ENCODE measurements at places on chromosomes 1 and 21. TPM values are rescaled to one million over a fixed set of nuclear protein-coding genes. Genes with fewer than 3 reads are reported as not detected.

The ANP32E gene
- 114 TPM for total RNA-seq

The TNFRSF1B gene
- 2.9 TPM for total RNA-seq

The FBXO2 gene
- total RNA-seq: 55.5 TPM

The MATN1 gene
- 0.28 TPM for total RNA-seq

The NCDN gene
- total RNA-seq: 36.5 TPM

DNA sequence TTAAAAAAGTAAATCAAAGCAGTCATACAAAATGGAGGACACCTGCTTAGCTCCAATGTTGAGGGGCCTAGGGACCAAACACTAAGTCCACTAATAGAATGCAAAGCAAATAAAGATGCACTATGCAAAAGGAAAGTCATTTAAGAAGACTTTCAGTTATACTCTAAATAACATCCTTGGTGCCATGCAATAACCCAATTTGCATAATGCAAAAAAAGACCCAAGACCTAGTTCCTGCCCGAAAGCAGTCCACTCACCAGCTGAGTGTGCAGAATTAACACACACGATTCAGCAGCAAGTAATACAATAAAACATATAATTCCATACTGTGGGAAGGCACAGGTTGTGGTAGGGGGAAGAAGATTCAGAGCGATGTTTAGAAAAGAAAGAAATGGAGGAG lies 101.8 kb downstream of the TGFBR3 start:
- H3K27ac ChIP-seq: no peak overlapping the region
- no peak overlapping the region for H3K4me3 ChIP-seq
- H3K27me3 ChIP-seq: no peaks in the 10 kb centered on the region
- H3K4me1 ChIP-seq: peaks cover 1% of the 10 kb centered on the region
- DNase-seq: no peak

DNA sequence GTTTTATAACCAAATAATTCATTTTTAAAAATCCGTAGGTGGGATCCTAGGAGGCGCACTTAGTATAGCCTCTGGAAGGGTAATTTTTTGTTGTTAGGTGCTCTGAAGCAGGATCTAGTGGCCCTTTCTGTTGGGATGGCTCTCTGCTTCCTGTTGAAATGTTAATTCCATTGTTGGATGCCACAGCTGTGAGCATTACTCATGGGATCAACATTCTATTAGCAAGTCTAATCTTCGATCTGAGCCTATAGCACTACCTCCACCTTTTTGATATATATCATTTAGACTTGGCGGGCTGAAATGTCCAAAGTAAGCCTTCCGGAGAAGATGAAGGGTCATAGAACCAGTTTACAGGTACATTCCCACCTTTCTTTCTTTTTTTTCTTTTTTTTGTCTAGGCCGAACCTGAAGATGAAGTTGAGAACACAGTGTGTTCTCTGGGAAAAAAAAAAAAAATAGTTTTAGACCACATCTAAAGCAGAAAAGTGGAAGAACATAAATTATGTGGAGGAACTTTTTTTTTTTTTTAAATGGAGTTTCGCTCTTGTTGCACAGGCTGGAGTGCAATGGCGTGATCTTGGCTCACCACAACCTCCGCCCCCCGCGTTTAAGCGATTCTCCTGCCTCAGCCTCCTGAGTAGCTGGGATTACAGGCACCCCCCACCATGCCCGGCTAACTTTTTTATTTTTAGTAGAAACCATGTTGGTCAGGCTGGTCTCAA lies 1.4 kb downstream of the CXADR start:
- DNase-seq: no peak
- H3K4me3 ChIP-seq: peak overlapping the region; percentile 85
- H3K4me1 ChIP-seq: peaks cover 17% of the 10 kb centered on the region

DNA sequence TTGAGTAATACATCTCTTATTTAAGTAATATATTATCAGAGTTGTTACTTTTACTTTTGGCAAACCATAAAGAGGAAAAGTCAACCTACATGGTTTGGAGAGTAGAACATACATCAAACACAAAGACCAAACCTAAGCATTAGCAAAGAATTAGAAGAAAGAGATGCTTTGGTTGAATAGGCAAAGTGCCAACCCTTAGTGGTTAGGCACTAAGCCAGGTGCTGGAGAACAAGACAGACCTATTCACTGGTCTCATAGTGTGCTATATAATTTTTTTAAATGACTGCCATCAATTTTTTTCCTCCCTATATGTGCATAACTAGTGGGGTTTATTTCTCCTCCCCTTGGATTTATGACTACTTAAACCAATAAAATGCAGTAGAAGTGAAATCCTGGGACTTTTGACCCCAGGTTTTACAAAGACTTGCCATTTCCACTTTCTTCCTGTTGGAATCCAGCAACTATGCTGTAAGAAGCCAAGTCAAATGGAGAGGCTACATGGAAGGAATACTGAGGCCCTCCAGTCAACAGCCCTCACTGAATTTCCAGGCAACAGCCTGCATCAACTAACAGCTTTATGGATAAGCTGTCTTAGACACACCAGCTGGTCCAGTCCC lies 69.8 kb upstream of the HAO2 start:
- no peak overlapping the region for H3K27ac ChIP-seq
- no peak overlapping the region for H3K4me3 ChIP-seq
- no peaks in the 10 kb centered on the region for H3K36me3 ChIP-seq
- DNase-seq: no peak
- H3K4me1 ChIP-seq: peaks cover 3% of the 10 kb centered on the region

GRCh38 chr1:19688041-19688842 lies 23.6 kb downstream of the HTR6 start:
- DNase-seq: no peak
- no peak overlapping the region for H3K4me3 ChIP-seq
- no peaks in the 10 kb centered on the region for H3K36me3 ChIP-seq
- H3K27me3 ChIP-seq: no peaks in the 10 kb centered on the region
- no peak overlapping the region for H3K27ac ChIP-seq
- H3K4me1 ChIP-seq: peaks cover 13% of the 10 kb centered on the region

DNA sequence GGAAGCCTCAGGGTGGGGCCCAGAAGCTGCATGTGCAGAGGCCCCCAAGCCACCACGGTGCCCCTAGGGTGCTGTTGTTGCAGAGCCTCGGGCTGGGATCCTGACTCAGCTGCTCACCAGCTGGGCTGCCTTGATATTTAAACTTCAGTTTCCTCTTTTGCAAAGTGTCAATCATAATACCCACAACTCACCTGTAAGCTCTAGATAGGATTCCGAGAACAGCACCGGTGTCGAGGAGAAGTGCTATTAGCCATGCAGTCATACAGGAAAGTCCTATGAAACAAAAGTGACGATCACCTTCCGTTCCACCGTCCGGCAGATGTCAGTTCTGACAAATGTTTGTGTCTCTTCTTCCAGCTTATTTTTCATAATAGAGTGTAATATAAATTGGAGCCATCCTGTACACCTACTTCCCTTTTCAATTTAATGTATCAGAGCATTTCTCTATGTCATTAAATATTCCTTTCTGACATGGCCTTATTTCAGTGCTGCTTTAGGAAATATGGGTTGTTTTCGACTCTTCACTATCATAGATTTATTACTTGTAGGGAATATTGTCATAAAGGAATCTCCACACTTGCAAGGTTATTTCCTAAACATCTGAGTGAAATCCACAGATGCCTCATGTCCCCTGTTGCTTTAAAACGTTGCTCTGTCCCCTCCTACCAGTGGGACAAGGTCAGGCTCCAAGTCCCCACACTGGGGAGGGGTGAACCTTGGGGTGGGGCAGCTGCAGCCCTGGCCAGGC lies 100.8 kb downstream of the SIK1 start:
- no peak overlapping the region for H3K4me3 ChIP-seq
- H3K36me3 ChIP-seq: no peaks in the 10 kb centered on the region
- no peak overlapping the region for H3K27ac ChIP-seq
- H3K27me3 ChIP-seq: no peaks in the 10 kb centered on the region
- H3K4me1 ChIP-seq: no peaks in the 10 kb centered on the region

DNA sequence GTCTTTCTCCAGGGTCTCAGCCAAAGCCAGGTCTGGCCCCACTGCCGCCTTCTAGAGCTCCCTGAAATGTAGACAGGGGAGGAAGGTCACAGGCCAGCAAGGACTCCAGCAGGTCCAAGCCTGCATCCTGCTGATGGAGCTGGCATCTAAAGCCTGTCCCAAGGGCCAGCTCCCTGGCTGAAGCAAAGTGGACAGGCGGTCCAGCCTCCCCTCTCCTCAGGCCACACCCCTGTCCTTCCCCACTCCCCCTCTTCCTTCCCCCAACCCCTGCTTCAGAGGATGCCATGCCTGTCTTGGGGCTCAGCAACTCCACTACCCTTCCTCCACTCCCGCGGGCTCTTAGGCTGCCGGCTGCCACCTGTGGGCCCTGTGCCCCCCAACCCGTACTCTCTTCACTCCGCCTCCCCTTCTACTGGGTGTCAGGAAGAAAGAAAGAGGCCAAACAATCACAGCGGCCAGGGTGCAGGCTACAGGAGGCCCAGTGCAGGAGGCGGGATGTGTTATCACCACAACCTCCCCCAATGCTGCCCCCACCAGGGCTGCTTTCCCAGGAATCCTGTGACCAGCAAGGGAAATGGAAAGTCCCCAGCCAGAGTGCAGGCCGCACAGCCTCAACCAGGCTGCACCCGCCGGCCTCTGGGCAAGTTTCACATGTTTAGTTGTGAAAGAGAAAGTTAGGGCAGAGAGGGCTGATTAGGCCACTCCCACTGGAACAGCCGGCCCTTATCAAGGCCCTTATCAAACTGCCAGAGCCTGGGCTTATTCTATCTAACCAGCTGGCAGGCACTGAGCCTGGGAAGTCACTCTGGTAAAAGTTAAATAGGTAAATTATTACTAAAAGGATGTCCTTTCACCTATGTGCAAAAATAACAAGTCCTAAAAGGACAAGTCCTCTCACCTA lies 34.1 kb downstream of the ACOT7 start:
- H3K4me1 ChIP-seq: peaks cover 27% of the 10 kb centered on the region
- H3K27ac ChIP-seq: 0 out of 2 replicates have a peak overlapping the region, but pooled peaks have one; percentile 21
- no peaks in the 10 kb centered on the region for H3K27me3 ChIP-seq
- no peaks in the 10 kb centered on the region for H3K36me3 ChIP-seq

DNA sequence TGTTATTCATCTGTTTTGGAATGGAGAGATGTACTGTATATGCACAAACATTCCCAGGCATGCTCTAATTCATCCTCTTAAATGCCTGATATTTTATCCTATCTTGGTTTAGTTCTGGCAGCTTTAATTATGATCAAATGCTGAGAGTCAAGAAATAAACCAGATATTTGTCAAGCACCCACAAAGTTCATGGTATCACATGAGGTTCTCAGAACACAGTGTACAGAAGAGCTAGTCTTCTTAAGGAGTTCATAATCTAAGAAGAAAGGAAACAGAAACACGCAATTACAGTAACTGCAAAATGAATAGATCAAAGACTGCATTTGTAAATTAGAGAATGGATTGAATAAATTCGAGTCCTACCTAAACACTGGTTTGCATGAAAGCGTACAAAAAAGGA lies 58.3 kb upstream of the KCNH1 start:
- no peaks in the 10 kb centered on the region for H3K36me3 ChIP-seq
- no peak overlapping the region for H3K4me3 ChIP-seq
- no peak for DNase-seq
- no peaks in the 10 kb centered on the region for H3K27me3 ChIP-seq

DNA sequence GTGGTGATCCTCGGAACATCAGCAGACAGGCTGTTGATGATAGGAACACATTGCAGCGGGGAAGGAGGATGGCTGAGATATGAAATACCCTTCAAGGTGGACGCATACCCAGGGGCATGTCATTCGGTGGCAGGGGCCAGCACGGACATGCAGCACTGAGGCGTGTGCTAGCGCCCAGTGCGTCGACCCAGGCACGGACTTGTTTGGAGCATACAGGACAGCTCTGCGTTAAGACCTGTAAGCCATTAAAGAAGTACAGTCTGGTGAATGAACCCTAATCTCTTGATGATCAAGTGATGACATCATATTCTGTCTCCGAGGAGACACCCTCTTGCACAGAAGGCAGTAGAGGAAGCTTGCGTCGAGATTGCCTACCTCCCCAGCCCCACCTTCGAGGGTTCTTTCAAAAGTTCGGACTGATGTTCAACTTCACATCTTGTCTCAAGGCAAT lies 63.6 kb upstream of the KIF26B start:
- H3K27ac ChIP-seq: no peak overlapping the region
- no peaks in the 10 kb centered on the region for H3K4me1 ChIP-seq

DNA sequence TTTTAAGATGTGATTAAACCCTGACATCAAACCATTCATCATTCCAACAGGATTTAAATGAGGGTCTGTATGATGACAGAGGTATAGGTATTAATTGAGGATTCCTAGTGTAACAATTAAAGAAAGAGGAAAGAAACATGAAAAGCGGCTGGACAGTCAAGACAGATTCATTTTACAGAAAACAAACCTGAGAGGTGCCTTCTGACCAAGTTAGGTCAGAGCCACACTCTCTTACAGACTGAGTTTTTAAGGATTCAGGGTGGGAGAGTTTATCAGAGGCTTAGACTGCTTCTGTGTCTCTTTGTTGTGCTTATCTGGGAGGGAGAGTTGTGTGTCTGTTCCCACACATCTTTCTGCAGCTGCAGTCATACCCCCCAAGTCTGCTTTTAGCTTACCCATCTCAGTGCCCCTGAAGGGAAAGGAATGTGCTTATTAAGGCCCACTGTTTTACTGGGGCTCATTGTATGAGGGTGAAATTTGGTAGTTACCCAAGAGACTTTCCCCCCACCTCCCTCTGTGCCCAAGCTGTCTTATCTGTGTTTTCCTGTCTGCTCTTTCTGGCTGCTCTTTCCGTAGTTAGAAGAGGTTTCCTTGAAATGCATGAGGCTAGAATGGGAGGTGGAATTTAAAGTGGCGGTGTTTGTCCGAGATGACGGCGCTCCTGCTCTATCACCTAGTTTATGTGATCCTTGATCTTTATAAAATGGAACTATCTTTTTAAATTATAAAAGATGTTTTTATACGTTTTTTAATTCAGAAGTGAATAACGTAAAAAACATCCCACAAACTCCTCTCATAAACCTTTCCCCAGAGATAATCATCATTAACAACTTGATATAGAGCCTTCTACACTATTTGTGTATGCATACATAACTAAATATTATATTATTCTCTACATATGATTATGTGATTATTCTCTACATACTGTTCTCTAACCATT lies 96.0 kb upstream of the TNFSF4 start:
- no peak overlapping the region for H3K4me3 ChIP-seq
- no peak for DNase-seq
- no peaks in the 10 kb centered on the region for H3K36me3 ChIP-seq
- no peak overlapping the region for H3K27ac ChIP-seq
- no peaks in the 10 kb centered on the region for H3K4me1 ChIP-seq
- no peaks in the 10 kb centered on the region for H3K27me3 ChIP-seq

- no peaks in the 10 kb centered on the region for H3K36me3 ChIP-seq
- no peaks in the 10 kb centered on the region for H3K27me3 ChIP-seq
- H3K27ac ChIP-seq: no peak overlapping the region
- peaks cover 2% of the 10 kb centered on the region for H3K4me1 ChIP-seq
Measured at GRCh38 chr1:112264010-112264409, 132.0 kb upstream of the CTTNBP2NL start.

GRCh38 chr1:219359126-219359525 lies 185.4 kb downstream of the LYPLAL1 start:
- no peaks in the 10 kb centered on the region for H3K36me3 ChIP-seq
- no peak for DNase-seq
- no peaks in the 10 kb centered on the region for H3K4me1 ChIP-seq
- no peak overlapping the region for H3K27ac ChIP-seq

GRCh38 chr1:193569096-193569982 lies 382.9 kb upstream of the B3GALT2 start:
- no peak overlapping the region for H3K4me3 ChIP-seq
- H3K36me3 ChIP-seq: no peaks in the 10 kb centered on the region
- H3K27me3 ChIP-seq: no peaks in the 10 kb centered on the region
- H3K27ac ChIP-seq: no peak overlapping the region
- no peaks in the 10 kb centered on the region for H3K4me1 ChIP-seq

Data from H1 (cell line).